ENCODE measurements at places on chromosomes 16 and 17.

- DNase-seq, result no peak
Measured at GRCh38 chr17:39082482-39082881, 69.0 kb downstream of the PLXDC1 start.

GRCh38 chr17:4786106-4786511 is at the start of gene VMO1:
Gene VMO1 (minus strand): TSS chr17:4786364. CDS start chr17:4786352, 12 bp downstream.
- no peak for DNase-seq

DNA sequence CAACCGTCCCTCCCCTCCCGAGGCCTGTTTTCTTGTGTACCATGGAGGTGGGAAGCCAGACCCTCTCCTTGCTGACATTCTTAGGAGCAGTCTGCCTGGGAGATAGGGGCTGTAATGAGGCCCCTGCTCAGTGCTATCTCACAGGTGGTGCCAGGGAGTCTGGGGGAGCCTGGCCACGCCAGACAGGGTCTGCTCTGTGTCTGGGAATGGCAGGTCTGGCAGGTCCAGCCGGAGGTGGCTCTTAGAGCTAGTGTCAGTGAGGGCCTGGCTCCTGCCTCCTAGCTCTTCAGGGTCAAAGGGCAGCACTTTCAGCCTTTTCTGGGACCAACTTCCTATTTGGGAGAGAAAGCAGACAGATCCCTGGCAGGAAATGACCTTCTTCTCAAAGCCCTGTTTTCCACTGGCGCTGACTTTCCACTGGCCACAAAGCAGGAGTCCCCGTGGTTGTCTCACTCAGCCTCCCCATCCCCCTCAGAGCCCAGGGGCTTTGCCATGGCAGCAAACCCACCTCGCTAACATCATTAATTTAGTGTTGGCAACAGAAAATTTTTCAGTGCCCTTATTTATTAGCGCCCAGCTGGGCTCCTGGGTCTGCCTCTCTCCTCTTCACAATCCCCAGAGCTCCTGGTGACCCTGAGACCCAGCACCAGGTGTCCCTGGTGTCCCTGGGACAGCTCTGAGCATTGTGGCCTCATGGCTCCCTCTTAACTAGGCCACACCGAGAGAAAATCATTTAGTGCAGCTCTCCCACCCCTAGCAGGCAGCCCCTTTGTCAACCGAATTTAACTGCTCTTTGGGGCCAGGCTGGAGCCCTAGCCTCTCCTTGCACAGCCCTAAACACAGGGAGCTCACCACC is 24.0 kb upstream of the DOK4 start:
- DNase-seq, result no peak

DNA sequence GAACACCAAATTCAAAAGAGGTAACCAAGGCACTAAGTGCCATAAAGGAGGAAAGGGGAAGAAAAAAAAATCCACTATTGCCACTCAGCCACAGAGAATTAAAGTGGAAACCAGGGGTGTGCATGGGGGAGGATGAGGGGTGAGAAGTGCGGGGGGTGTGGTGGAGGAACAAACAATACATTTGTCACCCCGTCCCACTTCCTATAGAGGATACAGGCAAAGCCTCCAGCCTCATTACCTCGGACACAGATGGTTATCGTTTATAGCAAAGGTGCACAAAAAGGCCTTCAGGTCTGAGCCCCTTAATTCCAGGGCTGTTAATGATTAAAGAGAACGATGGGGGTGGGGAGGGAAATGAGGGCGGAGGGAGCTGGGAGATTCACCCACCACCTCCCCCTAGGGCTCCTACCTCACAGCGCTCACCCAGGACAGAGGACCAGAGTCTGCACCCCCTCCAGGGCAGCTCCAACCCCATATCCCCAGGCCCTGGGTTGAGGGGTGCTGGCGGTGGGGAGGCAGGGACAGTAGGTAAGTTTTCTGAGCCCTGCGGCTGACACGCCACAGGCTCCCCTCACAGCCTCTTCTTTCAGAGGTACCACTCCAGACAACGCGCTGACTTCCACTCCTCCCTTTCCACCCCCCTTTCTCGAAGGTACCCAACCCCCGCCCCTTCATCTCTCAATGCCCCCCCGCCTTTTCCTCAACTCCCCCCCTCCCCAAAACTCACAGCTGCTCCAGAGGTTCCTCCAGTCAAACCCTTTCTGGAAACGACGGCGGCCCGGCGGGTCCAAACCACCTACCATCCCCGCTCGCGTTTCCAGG is 470 bp downstream of the DCUN1D3 start:
- DNase-seq, result no peak

- DNase-seq, result no peak
Measured at GRCh38 chr17:20142268-20142667, 133.1 kb downstream of the SPECC1 start.

- DNase-seq, result no peak
Measured at GRCh38 chr17:11901931-11902330, 95.3 kb downstream of the ZNF18 start.

- no peak for DNase-seq
Measured at GRCh38 chr17:52606098-52606497, 447.6 kb upstream of the CA10 start.

- DNase-seq, result no peak
Measured at GRCh38 chr16:67555795-67556212, 6.5 kb upstream of the CTCF start.

- DNase-seq, result no peak
Measured at GRCh38 chr16:4096509-4096908, 19.7 kb downstream of the ADCY9 start.

DNA sequence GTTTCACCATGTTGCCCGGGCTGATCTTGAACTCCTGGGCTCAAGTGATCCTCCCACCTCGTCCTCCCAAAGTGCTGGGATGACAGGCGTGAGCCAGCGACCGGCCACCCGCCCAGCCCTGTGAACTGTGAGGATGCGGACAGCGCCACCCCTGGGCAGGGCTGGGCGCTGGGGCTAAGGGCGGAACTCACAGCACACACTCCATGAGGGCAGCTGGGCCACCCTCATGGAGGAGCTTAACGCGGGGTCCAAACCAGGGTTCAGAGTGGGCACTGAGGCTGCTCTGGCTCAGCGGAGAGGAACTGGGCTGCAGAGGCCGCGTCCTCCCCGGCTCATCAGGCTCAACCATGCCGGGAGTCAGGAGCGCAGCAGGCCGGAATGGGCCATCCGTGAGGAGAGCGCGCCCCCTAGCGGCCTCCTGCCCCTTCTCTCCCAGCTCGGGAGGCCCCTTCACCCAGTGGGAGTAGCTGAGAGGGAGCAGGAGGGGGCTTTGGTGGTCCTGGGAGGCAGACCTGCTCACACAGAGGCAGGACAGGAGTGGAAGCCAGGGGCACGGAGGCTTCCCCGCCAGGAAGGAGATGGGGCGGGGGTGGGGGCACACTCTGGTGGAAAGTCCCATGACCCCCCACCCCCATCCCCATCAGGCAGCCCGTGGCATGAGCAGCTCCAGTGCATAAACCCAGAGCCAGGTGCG is 13.8 kb downstream of the CORO7 start:
- peak; percentile 73 for DNase-seq

- no peak for DNase-seq
Measured at GRCh38 chr17:50386510-50386909, 10.8 kb downstream of the LRRC59 start.

DNA sequence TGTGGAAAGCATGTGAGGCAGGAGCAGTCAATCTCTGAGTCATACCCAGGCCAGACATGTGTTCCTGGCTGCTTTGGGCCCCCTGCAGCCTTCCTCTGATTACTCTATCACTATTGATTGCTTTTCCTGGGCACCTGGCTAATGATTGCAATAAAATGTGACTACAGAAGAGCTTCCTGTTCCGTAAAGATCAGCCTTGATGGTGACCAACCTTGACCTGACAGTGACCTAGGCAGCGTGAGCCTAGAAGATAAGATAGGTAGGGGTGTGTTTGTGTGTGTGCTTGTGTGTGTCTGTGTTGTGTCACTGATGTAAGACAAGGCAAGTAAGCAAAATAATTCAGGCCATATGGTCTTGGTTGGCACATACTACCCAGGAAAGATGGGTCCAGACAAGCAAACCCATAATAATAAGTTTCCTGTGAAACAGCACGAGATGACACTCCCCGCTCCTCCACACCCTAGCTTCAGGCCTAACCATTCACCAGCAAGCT is 367.7 kb upstream of the CDH11 start:
- no peak for DNase-seq

GRCh38 chr16:68768771-68769170 is 31.7 kb downstream of the CDH1 start:
- DNase-seq, result no peak

DNA sequence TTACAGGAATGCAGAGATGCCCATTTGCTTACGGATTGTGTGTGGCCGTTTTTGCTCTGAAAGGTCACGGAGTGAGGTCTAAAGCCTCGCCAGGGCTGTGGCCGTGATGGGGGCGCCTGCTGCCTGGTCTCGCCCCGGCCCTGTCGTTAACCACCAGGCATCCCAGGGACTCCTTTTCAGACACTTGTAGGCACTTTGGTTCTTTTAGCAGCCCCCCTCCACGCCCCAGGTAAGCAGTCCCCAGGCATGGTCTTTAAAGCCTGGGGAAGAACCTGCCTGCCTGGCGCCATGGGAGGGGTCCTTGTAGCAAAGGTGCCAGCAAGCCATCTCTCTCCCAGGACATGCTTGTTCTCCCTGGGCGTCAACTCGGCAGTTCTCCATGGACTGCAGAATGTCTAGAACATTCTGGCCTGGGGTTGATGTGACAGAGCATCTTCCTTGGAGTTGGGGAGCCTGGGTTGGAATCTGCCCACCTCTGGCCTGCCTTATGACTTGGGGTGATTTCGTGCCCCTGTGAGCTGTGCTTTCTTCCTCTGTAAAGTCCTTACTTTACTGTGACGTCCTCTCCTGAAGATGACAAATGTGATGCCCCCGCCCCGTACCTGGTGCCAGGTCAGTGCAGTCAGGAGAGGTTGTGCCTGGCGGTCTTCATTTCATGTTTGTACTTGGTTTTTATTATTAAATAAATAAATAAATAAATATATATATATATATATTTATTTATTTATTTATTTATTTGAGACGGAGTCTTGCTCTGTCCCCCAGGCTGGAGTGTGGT is 5.4 kb downstream of the KCTD5 start:
- DNase-seq, result no peak

- DNase-seq, result no peak
Measured at GRCh38 chr16:71383054-71383773, 24.7 kb downstream of the CALB2 start.

DNA sequence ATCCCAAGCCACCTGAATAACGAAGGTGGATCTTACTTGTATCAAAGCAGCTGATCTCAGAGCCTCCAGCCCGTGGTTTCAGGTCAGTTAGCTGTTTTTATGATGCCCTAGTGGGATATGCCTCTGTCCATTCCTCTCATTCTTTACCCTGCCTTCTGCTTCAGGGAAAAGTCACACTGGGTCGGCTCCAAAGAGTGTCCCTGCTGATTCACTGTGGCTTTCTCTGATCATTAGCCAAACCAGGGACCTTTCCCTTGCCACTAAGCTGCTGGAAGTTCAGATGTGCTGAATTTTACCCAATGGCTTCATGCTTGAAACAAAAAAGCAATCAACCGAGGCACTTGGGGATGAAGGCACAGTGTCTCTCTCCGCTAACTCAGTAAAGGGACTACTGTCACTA is 170.2 kb upstream of the SALL1 start:
- DNase-seq, result no peak

DNA sequence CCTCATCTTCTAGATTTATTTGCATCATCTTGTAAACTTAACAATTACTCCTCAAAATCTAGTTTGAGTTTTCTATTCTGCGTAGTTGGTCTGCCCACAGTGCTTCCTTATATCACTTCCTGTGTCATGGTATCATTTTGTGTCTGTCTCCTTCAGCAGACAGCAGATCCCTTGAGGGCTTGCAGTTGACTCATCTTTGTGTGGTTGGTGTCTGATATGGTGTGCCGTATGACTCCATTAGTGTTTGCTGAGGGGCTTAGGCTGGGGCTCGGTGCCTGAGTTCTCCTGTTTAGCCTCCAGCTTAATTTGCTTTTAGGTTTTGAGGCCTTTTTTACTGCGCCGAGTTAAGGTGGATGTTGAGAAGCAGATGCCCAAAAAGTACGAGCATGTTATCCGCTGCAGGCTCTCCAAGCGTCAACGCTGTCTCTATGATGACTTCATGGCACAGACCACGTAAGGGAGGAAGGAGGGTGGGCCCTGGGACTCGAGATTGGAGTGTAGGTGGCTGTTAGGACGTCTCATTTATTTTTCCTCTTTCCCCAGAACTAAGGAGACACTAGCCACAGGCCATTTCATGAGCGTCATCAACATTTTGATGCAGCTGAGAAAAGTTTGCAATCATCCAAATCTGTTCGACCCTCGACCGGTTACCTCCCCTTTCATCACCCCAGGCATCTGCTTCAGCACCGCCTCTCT is 16.9 kb downstream of the SRCAP start:
- no peak for DNase-seq

DNA sequence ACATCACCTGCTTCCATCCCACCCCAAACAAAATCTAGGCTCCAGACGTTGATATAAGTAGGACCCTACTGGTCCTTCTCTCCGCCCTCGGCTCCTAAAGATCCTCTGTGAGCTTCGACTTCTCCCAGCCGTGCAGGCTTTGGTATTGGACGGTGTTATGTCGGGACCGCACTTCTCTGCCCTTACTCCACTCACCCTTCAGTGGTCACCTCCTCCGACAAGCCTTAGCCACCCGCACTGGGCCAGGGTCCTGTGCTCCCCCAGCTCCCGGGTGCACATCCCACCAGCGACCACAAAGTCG is 1.6 kb downstream of the PSMB10 start:
- no peak for DNase-seq

- DNase-seq, result no peak
Measured at GRCh38 chr16:85279825-85280545, 167.7 kb upstream of the CIBAR2 start.

GRCh38 chr17:61314368-61315078 is 85.1 kb upstream of the TBX2 start:
- no peak for DNase-seq

- DNase-seq, result peak; percentile 91
Measured at GRCh38 chr17:63961355-63962212, 11.1 kb downstream of the SCN4A start.

DNA sequence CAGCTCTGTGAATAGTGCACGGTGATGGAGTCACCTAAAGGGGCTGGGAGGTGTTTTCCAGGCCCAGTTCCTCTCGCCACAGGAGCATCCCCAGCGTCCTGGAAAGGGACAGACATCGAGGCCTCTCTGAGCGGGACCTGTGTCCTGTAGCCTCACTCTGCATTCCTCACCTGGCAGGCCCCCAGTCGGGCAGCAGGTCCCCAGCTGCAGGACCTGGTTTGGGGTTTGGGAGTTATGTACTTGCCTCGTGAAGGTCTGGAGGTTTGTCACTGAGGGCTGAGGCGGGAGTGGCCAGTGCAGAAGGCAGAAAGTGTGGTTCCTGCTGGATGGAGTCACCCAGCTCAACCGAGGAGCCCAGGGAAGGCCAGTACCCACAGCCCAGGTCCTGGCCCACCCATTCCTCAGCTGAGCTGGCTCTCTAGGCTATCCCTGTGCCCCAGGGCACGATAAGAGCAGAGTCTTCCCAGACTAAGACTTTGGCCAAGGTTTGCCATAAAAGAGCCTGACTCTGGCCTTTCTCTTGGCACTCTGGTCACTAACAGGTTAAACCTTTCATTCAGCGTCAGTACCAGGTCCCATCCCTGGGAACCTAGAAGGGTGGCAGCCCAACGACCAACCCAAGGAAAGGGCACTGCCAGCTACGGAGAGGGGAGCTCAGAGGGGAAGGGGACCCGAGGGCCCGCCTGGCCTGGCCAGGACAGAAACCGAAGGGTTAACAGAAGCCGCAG is 24.4 kb downstream of the TBX4 start:
- no peak for DNase-seq

GRCh38 chr17:41773190-41773588 is 13.3 kb downstream of the JUP start:
- DNase-seq, result no peak

GRCh38 chr16:87505834-87506233 is 13.0 kb upstream of the ZCCHC14 start:
- no peak for DNase-seq
